HT1080 (cell line): ENCODE measurements at places on chromosomes 6 and 20. TPM values are rescaled to one million over a fixed set of nuclear protein-coding genes. Genes with fewer than 3 reads are reported as not detected.

The TAGAP gene
- not detected in 2 replicates for total RNA-seq

The ARHGAP40 gene
- total RNA-seq = 0.03 TPM in 1 of 2 replicates, not detected in the other

The PYGB gene
- 113 and 121 TPM in 2 replicates for total RNA-seq

The SLC2A10 gene
- total RNA-seq = 0.55 TPM in 1 of 2 replicates, not detected in the other

The LINC00237 gene
- total RNA-seq = not detected in 2 replicates

The SRXN1 gene
- 73.8 and 81.3 TPM in 2 replicates for total RNA-seq

The SEMG1 gene
- not detected in 2 replicates for total RNA-seq
